Gastrocnemius medialis (tissue), 4 donors: ENCODE measurements at places on chromosomes 12 and 14.

DNA sequence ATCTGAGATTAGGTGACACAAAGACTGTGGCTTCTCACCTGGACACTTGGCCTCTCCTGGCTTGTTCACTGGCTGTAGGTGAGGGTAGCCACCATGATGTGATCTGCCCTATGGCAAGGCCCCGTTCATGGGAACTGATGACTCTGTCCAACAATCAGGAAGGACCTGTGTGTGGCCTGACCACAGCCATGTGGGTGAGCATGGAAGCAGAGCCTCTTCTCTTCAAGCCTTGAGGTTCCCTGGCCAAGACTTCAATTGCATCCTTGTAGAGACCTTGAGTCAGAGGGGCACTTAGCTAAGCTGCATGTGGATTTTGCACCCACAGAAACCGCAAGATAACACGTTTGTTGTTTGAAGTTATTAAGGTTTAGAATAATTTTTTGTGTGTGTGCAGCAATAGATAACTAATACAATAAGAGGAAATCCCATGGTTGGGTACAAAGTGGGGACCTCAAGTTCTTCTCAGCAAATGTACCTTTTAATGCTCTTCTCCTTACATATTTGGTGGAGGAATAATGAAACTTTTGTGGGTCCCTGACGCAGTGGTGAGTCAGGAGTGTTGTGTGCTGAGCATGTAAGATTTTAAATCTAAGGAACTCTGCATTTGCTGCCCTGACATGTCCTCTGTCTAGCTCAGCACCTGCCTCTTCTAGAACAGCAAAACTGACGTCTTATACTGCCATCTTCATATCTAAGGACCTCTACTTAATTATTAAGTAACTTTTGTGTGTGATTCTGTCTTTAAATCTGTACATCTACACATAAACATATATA, 27.5 kb upstream of the PLEKHG7 start:
- no peak for DNase-seq

DNA sequence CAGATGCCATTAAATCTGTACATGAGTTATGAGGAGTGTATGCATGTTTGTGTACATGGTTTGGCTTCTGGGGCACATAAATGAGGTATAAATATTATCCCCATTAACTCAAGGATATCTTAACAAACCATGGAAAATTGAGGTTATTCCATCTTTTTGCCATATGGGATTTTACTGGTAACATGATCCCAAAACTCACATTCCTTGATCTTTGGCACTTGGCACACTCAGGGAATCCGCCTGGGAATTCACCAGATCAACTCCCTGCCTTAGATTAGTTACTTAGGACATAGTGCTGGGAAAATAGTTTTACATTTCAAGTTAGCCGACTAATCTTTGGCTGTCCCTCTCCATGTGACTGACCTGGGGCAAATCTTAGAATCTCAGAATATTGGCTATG, 16.9 kb downstream of the CDKN1B start:
- no peak for DNase-seq

DNA sequence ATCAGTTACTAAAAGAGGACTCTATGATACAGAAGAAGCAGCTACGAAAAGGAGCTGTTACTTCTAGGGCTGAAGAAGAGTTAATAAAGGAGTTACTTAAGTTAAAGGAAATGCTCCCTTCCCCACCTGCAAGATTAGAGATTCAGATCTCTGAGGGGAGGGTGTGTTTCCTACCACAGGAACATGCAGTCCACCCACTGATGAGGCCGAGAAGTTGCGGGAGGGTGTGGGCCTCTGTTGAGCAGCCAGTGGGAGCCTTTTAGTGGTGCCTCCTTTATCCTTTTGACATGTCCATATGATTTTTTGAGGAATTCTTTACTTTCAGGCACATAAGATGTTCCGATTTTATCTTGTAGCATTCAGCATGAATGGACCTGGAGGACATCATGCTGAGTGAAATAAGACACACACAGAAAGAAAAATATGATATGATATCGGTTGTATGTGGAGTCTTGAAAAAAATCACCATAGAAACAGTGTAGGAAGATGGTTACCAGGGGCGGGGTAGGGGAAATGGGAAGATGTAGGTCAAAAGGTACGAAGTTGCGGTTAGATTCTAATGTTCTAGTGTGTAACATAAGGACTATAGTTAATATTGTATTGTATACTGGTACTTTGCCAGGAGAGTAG, 4.4 kb upstream of the M6PR start:
- DNase-seq = no peak

DNA sequence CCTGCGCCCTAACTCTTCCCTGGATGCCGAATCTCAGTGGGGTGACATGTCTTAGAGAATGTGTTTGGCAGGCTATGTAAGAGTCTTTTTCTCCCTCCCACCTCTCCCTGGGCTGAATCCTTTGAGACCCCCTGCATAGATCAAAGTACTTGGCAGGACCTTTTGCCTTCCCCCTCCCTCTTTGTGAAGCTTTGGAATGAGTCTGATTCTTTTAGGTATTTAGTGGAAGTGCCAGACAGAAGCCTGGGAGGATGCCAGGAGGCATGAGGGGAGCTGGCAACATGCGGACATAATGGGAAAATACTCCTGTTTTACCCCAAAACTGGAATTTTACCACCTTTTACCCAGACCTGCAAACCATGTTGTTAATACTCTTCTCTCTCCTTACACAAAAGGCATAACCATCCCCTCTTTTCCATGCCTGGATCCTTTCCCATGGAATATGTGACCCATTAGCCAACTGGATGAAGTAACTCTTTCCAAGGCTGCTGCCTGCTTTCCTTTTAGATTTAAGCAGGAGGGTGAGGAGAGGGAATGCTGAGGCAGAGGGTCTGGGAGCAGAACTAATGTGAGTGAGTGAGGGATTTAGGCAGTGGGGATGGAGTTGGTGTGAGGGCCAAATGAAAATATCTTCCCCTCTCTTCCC, 41.7 kb downstream of the TTLL5 start:
- DNase-seq = no peak

GRCh38 chr12:117134059-117134458, 34.8 kb upstream of the TESC start:
- DNase-seq = no peak

DNA sequence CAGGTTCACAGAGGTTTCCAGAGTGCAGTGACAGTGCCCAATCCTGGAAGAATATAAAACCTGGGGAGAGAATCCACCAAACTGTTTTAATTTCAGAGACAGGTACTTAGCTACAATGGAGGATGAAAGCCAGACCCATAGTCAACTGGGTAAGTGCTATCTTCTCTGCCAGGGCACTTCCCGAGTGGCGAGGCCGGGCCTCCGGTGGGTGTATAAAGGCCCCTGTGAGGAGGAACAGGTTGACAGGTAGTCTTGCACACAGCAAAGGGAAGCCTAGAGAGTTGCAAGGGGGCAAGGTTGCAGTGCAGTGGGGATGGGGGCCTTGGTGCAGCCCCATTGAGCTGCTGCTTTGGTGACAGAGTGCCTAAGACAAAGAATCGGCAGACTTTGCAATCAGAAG, 130.7 kb downstream of the SLC38A6 start:
- no peak for DNase-seq

DNA sequence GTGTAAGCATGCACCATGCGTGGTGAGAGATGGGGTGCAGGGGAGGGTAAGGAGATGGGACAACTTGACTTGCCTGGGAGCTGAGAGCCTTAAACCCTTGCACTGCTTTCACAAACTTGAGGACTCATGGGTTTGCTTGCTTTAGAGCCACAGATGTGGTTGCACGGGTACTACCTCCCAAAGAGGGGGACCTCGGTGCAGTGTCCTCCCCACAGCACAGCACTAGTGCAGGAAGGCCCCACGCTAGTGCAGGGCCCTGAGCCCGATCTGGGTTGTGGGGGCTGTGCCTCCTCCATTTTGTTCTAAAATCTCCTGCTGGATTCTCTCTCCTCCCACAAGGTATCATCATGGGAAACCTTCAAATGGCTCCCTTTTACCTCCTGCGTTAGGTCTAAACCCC, 11.2 kb downstream of the KRT72 start:
- DNase-seq = no peak
